ENCODE measurements at places on chromosomes 1 and 21. TPM values are rescaled to one million over a fixed set of nuclear protein-coding genes. Genes with fewer than 3 reads are reported as not detected.

DNA sequence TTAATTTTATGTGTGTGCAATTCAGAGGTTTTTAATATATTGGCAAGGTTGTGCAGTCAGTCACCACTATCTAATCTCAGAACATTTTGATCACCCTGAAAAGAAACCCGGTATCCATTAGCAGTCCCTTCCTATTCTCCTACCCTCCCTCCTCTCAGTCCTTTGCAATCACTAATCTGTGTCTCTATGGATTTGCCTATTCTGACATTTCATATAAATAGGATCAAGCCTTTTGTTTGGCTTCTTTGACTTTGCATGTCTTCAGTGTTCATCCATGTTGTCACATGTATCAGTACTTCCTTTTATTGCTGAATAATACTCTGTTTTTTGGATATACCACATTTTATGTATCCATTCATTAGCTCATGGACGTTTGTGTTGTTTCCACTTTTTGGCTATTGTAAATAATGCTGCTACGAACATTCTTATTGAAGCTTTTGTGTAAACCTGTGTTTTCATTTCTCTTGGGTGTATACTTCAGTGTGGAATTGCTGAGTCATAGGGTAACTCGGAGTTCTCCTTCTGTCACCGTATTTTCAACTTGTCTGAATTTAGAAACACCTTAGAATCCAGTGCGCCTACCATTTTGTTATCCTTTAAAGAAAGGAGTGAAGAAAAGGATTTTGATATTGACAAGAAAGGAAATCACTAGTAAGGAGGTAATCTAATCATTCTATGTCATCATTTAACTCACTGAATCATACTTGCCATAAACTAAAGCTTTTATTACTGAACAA is 3.4 kb downstream of the CEP85 start:
- no peaks in the 10 kb centered on the region for H3K36me3 ChIP-seq
- H3K4me3 ChIP-seq: no peak overlapping the region
- peaks cover 10% of the 10 kb centered on the region for H3K4me1 ChIP-seq
- H3K27me3 ChIP-seq: no peaks in the 10 kb centered on the region
- DNase-seq: no peak

GRCh38 chr1:213381572-213382084 is 330.6 kb downstream of the RPS6KC1 start:
- H3K27me3 ChIP-seq: no peaks in the 10 kb centered on the region
- DNase-seq: no peak
- no peaks in the 10 kb centered on the region for H3K36me3 ChIP-seq

GRCh38 chr1:1205769-1206375 is 520 bp downstream of the TNFRSF18 start:
- DNase-seq: no peak
- H3K36me3 ChIP-seq: no peaks in the 10 kb centered on the region
- no peak overlapping the region for H3K27ac ChIP-seq
- peak overlapping the region; percentile 80 for H3K4me3 ChIP-seq
- peaks cover 35% of the 10 kb centered on the region for H3K4me1 ChIP-seq
- H3K27me3 ChIP-seq: peaks cover 14% of the 10 kb centered on the region

RGL1 gene
- not detected for polyA plus RNA-seq

DNA sequence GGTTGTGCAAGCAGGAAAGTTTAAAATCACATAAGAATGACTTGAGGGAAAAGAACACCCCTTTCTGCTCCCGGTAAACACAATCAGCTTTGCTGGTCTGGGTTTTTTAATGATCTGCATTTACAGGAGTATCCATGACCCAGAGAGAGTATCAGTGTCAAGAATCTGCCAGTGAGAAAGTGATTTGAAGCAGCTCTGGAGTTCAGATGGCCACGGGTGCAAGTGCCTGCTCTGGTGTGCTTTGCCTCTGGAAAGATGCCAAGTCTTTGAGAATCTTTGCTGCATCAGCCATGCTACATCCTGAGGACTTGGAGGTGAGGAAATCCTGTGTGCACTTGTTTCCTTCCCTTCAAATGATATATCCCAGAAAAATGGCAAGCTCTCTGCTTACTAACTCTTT is 18.6 kb upstream of the MYSM1 start:
- H3K36me3 ChIP-seq: peaks cover 4% of the 10 kb centered on the region
- no peak for DNase-seq
- peaks cover 6% of the 10 kb centered on the region for H3K27me3 ChIP-seq
- H3K4me3 ChIP-seq: no peak overlapping the region

DNA sequence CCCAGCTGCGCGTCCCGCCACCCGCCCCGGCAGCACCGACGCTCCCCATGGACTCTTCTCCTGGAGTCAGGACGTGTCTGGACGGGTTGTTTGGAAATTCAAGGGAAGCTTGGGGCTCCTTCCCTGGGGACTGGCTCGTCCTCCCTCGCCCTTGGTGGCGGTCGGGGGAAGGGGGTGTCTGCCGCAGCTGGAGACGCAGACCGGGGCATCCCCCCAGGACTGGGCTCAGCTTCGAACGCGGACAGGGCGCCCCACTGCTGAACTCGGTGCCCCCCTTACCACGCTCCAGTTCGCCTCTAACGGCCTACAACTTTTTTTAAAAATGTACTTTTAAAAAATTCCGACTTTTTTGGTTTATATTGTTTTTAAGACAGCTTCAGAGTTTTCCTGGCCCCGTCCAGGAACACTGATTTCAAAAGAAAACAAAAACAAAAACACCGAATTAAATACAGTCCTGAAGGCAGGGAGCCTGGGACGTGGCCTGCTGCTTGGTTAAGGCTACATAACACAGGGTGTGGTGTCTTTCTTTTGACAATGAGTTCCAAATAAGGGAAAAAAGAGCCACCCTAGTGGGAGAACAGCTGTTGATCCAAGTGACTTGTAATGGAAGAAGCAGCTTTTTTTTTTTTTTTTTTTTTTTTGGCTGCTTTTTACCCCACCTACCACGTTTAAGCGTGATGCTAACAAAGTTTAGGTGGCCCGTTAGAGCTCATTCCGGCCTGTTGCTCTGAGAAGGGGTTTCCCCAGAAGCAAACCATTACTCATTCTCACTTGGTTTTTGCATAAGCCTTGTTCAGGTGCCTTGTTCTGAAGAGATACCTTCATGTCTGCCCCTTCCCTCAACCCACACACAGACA is 862 bp upstream of the DIPK1A start:
- DNase-seq: peak; percentile 81
- H3K27ac ChIP-seq: no peak overlapping the region
- peaks cover 20% of the 10 kb centered on the region for H3K4me1 ChIP-seq
- no peak overlapping the region for H3K4me3 ChIP-seq
- no peaks in the 10 kb centered on the region for H3K36me3 ChIP-seq
- no peaks in the 10 kb centered on the region for H3K27me3 ChIP-seq

DNA sequence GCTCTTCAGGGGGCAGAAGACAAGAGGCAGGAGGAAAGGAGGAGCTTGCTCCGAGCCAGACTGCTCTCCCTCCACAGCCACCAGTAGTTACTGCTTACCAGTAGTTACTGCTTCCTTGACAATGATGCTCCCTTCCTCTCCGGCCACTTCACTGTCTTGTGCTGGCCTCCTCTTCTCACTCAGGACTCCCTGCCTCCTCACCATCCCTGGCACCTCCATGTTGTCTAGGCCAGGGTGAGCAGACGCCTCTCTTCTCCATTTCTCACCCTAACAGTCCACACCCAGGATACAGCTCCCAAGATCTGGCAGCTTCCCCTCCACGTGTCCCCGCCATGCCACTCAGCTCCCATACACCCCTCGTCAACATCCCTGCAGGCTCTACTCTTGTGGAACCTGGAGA is 82.4 kb upstream of the TLR5 start:
- H3K27me3 ChIP-seq: peaks cover 6% of the 10 kb centered on the region
- no peak overlapping the region for H3K27ac ChIP-seq
- no peak for DNase-seq
- no peaks in the 10 kb centered on the region for H3K4me1 ChIP-seq
- H3K36me3 ChIP-seq: no peaks in the 10 kb centered on the region
- H3K4me3 ChIP-seq: no peak overlapping the region

DNA sequence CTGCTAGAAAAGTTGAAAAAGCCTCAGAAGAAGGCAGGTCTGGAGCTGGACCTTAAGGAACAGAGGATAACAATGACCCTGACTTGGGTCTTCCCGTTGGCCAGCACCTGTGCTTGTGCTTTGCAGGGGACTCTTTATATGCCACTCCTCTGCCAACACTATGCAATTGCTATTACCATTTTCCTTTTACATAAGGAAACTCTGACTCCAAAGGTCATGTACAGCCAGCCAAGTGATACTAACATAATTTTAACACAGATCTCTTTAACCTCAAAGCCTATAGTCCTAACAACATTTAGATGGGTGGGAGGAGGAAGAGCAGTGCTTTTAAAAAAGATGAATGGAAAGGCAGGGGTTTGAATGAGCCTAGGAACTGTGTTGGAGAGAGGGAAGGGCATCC is 106.6 kb upstream of the RAB4A start:
- peaks cover 19% of the 10 kb centered on the region for H3K27me3 ChIP-seq
- H3K27ac ChIP-seq: no peak overlapping the region
- DNase-seq: no peak
- no peak overlapping the region for H3K4me3 ChIP-seq

DNA sequence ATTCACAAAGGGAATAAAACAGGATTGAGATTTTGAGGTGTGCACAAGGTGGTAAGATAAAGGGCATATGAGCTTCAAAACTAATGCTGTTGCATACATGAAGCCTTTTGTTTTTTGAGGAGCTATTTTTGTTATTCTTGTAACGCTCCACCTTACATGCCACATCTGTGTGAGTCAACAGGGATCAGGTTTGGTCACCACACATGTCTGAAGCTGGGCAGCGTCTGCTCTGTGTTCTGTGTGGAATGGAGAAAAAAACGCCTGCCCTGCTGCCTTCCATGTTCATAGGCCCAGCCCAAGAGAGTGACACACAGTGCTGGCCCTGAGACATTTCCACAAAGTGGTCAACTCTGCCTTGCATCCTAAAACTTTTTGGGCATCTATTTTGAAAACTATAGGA is 67.7 kb downstream of the MPZL1 start:
- H3K27ac ChIP-seq: no peak overlapping the region
- H3K4me1 ChIP-seq: no peaks in the 10 kb centered on the region
- no peak for DNase-seq
- no peaks in the 10 kb centered on the region for H3K27me3 ChIP-seq
- H3K4me3 ChIP-seq: no peak overlapping the region
- H3K36me3 ChIP-seq: peaks cover 7% of the 10 kb centered on the region

DNA sequence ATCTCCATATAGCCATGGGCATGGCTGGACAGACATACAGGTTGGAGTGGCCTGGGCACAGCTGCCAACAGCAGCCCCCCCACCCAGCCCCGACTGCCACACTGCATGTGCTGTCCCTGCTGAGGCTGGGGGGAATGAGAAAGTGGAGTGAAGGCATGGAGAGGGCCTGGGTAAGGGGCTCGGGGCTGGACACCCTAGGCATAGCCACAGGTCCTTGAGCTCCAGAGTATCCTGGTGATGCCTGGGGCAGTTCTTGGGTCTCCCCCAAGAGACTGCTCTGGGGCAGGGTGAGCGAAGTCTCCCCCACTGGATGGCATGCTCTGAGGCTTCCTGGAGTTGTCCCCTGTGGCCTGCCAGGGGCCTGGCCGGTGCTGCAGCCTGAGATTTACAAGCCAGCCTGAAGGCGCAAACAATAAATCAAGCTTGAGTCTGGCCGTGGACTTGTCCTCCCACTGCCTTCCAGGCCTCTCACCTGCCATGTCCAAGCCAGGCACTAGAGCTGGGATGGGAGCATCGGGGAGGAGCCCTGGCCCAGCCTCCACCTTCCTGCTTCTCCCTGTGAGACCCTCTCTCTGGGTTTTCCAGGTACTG is 53.6 kb downstream of the FOXO6 start:
- H3K4me3 ChIP-seq: no peak overlapping the region
- H3K36me3 ChIP-seq: no peaks in the 10 kb centered on the region
- H3K27me3 ChIP-seq: peaks cover 14% of the 10 kb centered on the region
- no peak overlapping the region for H3K27ac ChIP-seq
- H3K4me1 ChIP-seq: no peaks in the 10 kb centered on the region

IVL gene
- polyA plus RNA-seq: not detected

AK5 gene
- 0.36 TPM for polyA plus RNA-seq

KIF14 gene
- not detected for polyA plus RNA-seq

GRCh38 chr21:45932922-45933502 is 48.6 kb upstream of the COL6A1 start:
- H3K36me3 ChIP-seq: peaks cover 5% of the 10 kb centered on the region
- H3K4me3 ChIP-seq: no peak overlapping the region
- H3K27ac ChIP-seq: no peak overlapping the region
- no peaks in the 10 kb centered on the region for H3K4me1 ChIP-seq
- no peak for DNase-seq

DNA sequence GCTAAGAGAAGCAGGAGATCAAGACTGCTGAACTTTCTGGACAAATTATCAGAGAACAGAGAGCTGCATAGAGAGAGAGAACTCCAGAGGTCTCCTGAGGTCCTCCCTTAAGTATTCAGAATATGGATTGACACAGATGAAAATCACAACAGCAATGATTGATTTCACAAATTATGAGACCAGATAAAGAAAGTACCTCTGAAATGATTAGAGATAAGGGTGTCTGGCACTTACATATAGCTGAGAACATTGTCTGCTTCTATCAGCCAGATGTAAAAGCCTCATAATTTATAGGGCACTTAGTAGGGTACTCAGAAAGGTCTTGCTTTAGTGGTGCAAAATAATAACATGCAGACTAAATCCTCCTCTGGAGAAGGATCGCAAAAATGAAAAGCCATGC is 1301.8 kb downstream of the BRINP3 start:
- H3K4me3 ChIP-seq: no peak overlapping the region
- H3K4me1 ChIP-seq: no peaks in the 10 kb centered on the region
- no peak for DNase-seq
- no peak overlapping the region for H3K27ac ChIP-seq
- H3K36me3 ChIP-seq: no peaks in the 10 kb centered on the region

- no peaks in the 10 kb centered on the region for H3K4me1 ChIP-seq
- no peak overlapping the region for H3K4me3 ChIP-seq
- H3K27me3 ChIP-seq: no peaks in the 10 kb centered on the region
- no peak overlapping the region for H3K27ac ChIP-seq
- no peaks in the 10 kb centered on the region for H3K36me3 ChIP-seq
- DNase-seq: no peak
These were observed 16.2 kb upstream of the DNASE2B start for GRCh38 chr1:84382127-84382526.

DNA sequence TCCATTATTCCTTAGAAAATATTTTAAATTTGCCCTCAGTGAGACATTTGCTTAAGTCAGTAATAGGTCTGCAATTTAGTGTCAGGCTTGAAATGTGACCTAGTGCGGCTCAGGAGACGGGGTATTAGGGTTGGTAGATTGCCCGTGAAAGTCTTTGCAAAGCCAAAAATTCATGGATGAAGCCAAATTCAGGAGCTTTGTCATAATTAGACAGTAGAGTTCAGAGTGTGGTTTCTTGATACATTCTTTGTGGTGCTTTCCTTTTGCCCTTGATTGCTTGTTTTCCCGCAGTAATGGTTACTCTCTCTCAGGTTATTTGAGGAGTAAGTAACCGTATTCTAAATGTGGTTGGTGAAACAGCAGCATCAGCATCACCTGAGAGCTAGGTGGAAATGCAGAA is 120.7 kb downstream of the RPS6KC1 start:
- H3K4me1 ChIP-seq: no peaks in the 10 kb centered on the region
- peaks cover 8% of the 10 kb centered on the region for H3K36me3 ChIP-seq
- no peaks in the 10 kb centered on the region for H3K27me3 ChIP-seq

DNA sequence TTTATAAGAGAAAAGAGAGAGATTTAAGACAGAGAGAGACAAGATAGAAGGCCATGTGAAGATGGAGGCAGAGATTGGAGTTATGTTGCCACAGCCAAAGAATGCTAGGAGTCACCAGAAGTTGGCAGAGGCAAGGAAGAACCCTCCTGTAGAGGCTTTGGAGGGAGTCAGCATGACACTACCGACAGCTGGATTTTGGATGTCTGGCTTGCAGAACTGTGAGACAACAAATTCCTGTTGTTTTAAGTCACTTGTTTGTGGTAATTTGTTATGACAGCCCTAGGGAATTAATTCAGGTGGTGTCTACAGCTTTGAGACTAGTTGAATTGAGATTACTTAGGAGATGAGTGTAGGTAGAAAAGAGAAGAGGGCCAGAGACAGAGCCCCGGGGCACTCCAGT is 158.5 kb downstream of the DNM3 start:
- H3K4me3 ChIP-seq: no peak overlapping the region
- H3K4me1 ChIP-seq: no peaks in the 10 kb centered on the region
- H3K27me3 ChIP-seq: no peaks in the 10 kb centered on the region
- no peak overlapping the region for H3K27ac ChIP-seq
- DNase-seq: no peak
